ENCODE measurements at places on chromosomes 7 and 10.

- DNase-seq: no peak
These were observed 17.2 kb upstream of the SYPL1 start for GRCh38 chr7:106129291-106129690.

GRCh38 chr7:135793841-135794240 lies 45.2 kb upstream of the FAM180A start:
- no peak for DNase-seq

GRCh38 chr7:133529861-133530260 lies 277.0 kb downstream of the EXOC4 start:
- DNase-seq: no peak

DNA sequence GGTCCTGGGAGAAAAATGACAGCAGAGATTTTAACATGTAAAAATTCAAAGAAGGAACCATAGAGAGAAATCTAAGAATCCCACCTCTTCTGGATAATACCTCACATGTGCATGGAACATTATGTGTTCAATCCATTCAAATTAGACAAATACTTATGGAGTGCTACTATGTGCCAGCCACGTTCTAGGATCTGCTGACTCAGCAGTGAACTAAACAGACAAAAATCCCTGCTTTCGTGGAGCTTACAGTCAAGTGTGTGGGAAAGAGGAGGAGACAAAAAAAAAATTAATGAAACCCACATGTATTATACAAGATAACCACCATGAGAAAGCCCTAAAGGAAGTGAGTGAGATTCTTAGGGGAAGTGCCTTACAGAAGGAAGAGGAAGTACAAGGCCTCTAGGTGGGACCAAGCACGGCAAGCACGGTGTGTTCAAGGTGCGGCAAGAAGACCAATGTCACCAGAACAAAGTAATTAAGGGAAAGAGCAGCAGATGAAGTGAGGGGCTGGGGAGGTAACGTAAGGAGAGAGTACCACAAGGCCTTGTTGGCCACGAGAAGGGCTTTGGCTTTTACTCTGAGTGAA lies 71.0 kb downstream of the SLC25A13 start:
- no peak for DNase-seq

GRCh38 chr10:95628786-95629185 lies 27.7 kb downstream of the ALDH18A1 start:
- DNase-seq: no peak

GRCh38 chr10:118496525-118496924 lies 98.9 kb downstream of the PRLHR start:
- DNase-seq: no peak

GRCh38 chr7:75638594-75639070 lies 100.1 kb downstream of the HIP1 start:
- DNase-seq: peak; percentile 36

DNA sequence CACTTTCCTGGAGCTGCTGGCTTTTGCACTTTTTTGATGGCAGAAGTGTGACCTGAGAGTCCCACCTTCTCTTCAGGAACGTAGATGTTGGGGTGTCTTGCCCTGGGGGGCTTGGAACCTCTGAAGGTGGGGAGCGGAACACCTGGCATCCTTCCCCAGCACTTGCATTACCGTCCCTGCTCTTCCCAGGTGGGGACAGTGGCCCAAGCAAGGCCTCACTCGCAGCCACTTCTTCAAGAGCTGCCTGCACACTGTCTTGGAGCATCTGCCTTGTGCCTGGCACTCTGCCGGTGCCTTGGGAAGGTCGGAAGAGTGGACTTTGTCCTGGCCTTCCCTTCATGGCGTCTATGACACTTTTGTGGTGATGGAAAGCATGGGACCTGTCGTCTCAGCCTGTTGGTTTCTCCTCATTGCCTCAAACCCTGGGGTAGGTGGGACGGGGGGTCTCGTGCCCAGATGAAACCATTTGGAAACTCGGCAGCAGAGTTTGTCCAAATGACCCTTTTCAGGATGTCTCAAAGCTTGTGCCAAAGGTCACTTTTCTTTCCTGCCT lies 31.1 kb downstream of the PFKFB3 start:
- DNase-seq: no peak

DNA sequence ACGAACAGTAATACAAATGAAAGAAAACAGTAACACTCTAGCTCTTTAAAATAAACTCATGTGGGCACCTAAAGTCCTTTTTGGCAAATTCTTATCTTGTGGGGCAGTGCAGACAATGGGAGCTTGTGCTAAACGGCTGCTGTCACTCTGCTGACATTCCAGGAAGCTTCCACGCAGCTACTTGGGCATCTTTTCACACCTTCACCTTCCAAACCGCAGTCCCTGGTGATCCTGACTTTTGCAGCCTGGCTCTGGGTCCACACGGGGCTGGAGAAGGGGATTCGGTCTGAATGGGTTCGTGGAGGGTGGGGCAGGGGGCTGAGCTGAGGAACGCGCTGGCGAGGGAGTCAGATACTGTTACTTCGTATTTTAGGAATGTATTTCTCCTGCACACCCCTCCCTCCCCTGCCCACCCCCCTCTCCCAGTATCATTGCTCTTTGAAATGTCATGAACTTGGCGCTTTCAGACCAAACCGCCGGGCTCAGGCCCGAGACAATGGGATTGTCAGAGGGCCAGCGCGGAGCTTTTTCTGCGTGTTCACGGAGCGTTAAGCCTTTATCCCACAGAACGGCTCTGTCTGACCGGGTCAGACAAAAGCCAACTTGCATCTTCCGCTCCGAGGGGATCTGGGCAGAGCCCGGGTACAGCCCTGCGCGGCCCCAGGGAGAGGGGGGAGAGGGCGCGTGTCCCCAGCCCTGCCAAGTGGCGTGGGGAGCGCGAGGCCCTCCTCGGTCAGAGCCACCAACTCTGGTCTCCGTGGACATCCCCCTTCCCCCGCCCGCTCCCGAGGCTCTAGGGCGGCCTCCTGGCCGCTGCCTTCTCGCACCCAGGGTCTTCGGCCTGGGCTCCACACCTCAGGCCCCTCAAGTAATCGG lies 76.7 kb upstream of the EN2 start:
- no peak for DNase-seq

GRCh38 chr7:77893813-77894212 lies 95.2 kb downstream of the PHTF2 start:
- no peak for DNase-seq

DNA sequence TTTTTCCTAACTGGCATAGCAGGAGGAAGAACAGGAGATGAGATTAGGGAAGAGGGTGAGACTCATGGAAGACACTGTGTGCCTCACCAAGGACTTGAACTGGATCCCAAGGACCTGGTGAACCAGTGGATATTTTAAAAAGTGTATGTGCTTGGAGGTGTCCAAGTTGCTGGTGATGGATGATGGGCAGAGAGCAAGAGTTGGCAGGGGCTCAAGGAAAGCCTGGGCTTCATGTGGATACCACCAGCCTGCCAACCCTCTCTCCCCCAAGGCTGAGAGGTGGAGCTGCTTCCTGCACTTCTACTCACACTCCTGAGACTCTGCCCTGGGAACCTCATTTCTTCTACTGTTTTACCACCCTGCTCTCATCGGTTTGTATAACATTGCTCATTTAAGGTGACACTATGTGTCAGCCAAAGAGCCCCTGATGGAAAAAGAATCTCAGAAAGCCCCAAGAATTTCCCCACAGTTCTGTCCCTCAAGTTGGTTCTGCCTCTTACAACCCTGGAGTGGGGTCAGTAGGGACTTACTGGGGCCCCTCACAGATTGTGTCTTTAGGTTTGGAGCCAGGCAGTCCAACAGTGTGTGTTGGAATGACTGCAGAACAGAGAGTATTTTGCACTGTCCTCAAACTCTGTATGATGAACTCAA lies 56.2 kb upstream of the PDCD4 start:
- no peak for DNase-seq

- DNase-seq: peak; percentile 99
These were observed 165.6 kb downstream of the HGF start for GRCh38 chr7:81604075-81604807.

DNA sequence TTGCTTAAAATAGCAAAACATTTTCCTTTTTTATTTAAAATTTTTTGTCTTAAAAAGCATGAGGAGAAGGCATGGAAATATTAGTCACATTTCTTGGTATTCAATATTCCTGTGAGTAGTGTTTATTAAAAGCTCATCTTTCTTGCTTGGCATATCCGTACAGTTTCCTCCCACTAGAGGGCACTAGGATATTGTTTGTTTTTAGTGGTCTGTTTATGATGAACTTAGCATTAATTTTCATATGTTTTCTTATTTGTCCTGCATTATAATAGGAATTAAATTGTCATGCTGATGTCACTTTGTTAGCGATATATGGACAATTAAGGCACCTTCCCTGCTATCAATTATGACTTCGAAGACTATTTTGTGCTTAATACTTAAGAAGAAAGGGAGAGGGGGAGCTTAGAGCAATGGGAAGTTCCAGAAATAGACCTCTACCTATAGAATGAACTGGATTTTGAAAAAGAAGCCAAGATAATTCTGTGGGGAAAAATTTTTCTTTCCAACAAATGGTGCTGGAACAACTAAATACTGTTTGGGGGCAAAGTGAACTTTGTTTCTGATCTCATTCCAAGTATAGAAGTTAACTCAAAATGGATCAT lies 91.0 kb upstream of the STRIP2 start:
- peak; percentile 55 for DNase-seq

DNA sequence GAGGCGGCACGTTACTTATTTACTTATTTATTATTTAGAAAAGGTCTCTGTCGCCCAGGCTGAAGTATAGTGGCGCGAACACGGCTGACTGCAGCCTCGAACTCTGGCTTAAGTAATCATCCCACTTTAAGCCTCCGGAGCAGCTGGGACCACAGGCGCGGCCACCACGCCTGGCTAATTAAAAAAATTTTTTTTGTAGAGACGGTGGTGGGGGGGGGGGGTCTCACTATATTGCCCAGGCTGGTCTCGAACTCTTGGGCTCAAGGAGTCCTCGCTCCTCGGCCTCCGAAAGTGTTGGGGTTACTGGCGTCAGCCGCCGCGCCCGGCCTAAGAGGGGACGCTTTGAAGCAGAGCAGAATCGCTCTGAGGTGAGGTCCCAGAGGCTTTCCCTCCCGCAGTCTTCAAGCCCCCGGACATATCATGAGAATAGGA lies 675 bp upstream of the FRAT2 start:
- no peak for DNase-seq

- no peak for DNase-seq
These were observed 6.9 kb upstream of the ZNF485 start for GRCh38 chr10:43599333-43599732.

DNA sequence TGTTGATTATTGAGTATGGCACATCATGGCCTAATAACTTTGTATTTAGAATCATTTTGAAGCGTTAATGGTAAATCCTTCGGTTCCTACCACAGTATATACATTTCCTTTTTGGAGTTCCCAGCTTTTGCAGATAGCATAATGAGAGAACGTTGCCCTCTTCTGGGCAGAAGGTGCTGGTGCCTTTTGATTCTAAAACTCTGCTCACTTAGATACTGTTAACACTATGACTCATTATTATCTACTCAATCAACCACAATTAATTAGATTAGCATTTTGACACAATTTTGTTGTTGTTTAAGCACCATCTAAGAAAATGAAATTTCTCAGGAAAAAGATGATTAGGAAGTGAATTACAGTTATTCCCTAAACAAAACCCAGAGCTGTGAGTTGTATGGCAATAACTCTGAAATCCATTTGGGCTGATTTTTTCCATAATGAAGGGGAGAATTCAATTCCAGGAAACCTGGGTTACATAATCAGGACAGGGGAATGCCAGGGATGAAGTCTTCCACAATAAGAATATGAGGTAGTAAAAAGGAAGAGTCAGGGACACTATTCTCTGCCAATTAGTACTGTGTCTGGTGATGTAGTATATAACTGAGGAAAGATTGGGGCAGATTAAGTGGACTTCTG lies 11.5 kb upstream of the DLD start:
- DNase-seq: peak; percentile 68

GRCh38 chr7:123624527-123625183 lies 23.0 kb downstream of the ASB15 start:
- DNase-seq: no peak

GRCh38 chr10:3487228-3487627 lies 297.8 kb downstream of the KLF6 start:
- no peak for DNase-seq

DNA sequence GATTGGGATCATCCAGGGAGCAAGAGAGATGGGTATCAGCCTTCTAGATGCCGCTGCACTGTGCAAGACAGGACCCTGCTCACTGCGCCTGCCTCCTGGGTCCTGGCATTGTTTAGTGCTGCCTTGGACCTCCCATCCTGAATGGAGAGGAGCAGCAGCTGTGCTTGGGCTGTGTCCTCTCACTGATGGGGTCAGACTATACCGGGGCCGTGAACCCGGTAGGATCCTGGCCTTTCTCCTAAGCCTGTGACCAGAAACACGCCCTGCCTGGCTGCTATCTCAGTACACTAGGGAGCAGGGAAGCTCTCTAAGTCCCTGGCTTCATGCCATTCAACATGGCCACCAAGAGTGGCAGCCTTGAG lies 309.4 kb upstream of the ZNF32 start:
- no peak for DNase-seq

GRCh38 chr10:130485958-130486895 lies 350.0 kb downstream of the GLRX3 start:
- DNase-seq: no peak

- no peak for DNase-seq
These were observed 27.0 kb downstream of the AOC1 start for GRCh38 chr7:150879345-150879744.

DNA sequence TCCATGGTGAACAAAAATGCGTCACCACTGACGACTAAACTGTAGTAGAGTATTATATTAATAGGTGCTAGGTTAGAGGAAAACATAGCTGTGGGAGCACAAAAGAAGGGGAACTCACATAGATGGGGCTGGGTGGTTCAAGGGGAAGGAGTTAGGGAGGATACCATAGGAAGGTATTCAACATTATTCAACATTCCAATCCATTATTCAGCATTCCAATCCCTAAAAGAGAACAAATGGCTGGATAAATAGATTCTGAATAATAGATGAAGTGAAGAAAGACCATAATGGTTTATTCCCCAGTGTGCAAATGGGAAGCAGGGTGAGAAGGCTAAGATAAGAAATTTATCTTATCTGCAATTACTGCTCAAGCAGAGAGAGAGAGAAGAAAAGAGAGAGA lies 61.4 kb downstream of the AASS start:
- no peak for DNase-seq

- no peak for DNase-seq
These were observed 303.5 kb upstream of the MGMT start for GRCh38 chr10:129163531-129163930.

- DNase-seq: no peak
These were observed at the start of gene WIPF3 for GRCh38 chr7:29806208-29806994. WIPF3 (plus strand) TSS chr7:29806508; CDS start chr7:29834725, 28,217 bp downstream.

- peak; percentile 88 for DNase-seq
These were observed 170.1 kb downstream of the ST7 start for GRCh38 chr7:117123311-117123926.
